ENCODE measurements at places on chromosomes 7 and 10.

GRCh38 chr7:130277763-130278643 lies 11.3 kb downstream of the CPA2 start:
- peak; percentile 78 for DNase-seq

DNA sequence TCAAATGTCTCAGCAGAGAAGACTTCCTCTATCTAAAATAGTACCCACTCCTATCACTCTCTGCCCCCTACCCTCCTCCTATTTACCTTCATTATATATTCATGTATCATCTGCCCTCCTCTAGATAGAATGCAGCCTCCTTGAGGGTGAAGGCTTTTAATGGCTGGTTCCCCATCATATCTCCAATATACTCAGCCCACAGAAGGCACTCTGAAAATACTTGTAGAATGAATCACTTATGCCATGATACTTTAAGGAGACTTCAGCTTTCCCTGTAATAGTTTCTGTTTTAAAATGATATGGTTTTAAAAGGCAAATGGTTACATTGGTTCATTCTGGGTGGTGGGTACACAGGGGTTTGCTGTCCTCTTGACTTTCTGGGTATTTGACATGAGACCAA lies 25.3 kb downstream of the GFRA1 start:
- DNase-seq = peak; percentile 17

- DNase-seq = peak; percentile 92
These were observed 88.6 kb downstream of the SPAG6 start for GRCh38 chr10:22433875-22434274.

DNA sequence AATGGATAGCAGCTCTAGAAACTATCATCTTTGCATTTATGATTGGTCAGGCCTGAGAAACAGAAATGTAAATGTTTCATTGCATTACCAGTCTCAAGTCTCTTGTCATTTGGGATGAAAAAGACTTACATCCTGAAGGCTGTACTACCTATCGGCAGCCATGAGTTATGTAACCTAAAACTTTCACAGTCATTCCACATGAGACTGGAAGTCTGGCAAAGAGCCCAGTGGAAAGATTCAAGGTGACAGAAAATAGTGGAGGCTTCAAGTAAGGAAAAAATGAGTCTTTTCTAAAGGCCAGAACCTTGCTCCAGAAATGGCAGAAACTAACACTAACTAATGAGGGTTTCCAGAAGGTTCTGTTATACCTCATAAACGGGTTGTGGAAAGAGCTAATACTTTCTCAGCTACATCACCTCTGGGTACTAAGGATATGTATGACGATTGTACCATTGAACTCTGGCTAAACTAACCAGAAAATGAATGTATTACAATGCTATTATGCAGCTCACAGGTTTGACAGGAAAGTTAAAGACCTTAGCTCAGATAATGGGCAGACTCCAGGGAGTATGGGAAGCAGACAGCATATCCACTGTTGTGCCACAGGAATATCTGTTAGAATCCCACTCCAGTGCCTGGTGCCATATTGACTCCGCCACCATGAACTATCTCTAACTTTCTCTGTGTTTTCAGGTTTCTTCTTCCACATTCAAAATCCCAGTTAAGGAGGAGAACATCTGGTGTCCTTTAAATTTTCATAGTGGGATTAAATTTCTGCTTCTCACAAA lies 41.7 kb upstream of the DYNC1I1 start:
- DNase-seq = no peak

- DNase-seq = no peak
These were observed 481.0 kb upstream of the SEMA3A start for GRCh38 chr7:84675633-84676034.

DNA sequence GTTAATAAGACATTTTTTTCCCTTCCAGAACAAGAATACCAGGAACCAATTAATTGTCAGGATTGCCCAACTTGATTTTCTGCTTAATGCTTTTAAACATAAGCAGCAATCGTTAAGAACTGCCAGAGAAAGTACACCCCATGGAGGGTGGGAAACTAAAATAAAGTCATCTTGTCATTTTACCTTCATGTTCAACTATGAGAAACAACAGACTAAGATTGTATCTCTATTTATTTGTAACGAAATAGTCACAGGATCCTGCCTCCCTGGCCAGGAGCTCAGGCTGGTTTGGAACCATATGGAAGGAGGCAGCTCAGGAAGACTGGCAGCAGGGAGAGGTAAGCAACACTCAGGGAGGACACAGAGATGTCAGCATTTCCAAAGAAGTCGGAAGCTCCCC lies 129.6 kb downstream of the TNS3 start:
- no peak for DNase-seq

- no peak for DNase-seq
These were observed 51.5 kb upstream of the DPYSL4 start for GRCh38 chr10:132135053-132135872.

- no peak for DNase-seq
These were observed 19.7 kb upstream of the OTUD1 start for GRCh38 chr10:23419201-23419600.

DNA sequence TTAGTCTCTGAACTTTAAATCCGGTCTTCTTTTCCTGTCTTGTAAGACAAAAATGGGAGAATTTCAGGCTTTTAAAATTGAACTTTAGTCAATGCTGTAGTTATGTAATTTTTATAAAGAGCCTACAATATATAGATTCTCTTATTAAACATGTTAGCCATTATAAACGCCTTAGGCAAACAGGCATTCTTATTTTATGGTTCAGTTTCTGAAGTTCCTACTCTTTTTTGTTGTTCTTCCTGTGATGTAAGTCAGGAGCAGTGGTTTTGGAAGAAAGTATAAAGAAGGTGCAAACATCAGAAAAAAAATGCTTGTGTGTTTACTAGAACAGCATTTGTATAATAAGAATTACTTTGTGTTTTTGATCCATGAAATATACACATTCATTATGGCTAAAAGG lies 41.6 kb downstream of the BICC1 start:
- DNase-seq = no peak

GRCh38 chr10:29403208-29403607 lies 114.3 kb downstream of the LYZL1 start:
- no peak for DNase-seq

DNA sequence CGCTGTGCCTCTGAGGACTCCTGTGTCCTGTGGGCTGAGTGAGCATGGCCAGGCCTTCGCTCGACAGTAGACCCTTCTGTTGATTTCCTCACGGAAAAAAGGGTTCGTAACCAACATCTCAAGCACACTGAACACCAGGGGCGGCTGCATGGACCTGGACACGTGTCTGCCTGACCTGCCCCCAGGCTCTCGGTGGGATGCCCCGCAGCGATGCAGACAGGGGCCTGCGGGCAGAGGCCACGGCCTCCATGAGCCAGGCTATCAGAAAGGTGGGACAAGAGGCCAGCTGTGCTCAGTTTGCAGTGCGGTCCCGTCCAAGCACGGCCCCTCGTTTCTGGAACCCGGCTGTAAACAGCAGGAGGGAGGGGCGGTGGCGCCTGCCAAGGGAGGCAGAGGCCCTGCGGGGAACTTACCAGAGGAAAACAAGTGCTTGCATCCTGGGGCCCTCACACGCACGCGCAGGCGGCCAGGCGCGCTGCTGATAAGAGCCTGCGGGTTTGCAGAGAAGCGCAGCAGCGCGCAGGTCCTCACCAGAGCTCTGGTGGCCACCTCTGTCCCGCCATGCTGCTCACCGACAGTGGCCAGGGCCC lies 10.6 kb downstream of the GPR146 start:
- DNase-seq = no peak

- DNase-seq = no peak
These were observed 2.4 kb downstream of the NKX2-3 start for GRCh38 chr10:99534939-99535763.

DNA sequence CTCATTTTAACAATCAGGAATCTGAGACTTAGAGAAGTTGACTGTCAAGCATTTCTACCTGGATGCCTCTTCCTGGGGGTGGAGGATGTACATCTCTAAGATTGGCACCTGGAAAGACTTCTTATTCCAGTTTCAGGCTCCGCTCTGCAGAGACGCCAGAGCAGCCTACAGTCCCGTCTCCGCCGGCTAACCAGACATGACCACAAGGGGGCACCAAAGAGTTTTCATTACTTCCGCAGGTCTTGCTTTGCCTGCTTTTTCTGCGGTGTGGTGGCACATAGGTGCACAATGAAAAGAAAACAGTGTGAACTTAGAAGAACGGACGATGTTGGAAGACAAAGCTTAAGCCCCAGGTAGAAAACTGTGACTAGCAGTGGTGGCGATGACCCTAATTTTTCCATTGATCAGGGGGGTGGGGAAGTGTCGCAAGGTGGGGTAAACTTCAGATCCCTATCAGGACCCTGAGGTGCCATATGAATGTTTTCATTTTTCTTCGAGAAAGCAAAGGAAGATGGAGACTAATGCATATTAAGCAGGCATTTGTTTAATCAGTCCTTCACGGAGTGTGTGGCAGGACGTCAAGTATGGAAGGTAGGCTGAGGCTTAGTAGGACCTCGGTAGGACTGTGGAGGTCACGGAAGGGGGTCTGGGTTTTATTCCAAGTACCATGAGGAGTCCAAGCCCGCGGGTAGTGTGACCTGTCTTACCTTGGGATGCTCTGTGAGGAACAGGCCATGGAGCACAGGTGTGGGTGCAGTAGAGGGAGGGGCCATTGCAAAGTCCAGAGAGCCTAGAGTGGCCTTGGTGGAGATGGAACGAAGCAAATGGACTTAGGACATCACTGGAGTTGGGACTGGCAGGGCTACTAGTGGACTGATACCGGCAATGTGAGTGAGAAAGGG lies 60.1 kb upstream of the SORCS3 start:
- DNase-seq = peak; percentile 72

- DNase-seq = no peak
These were observed 349.6 kb downstream of the TFEC start for GRCh38 chr7:115680921-115681320.

DNA sequence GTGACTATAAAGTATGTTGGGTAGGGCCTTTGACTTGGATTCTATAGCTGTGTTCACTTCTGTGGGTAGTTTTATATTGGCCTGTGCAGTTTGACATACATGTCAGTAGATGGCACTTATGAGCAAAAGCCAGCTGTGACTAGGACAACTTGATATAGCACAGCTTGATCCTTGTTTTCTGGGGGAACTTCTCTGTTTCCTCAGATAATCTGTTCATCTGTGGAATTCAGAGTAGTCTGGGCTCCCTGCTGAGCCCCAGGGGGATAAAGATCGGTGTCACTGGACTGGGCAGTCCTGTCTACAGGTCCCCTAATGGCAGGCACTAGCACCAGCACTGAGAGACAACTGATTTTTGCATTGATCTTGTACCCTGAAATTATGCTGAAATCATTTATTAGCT lies 25.4 kb downstream of the CYP2C9 start:
- no peak for DNase-seq

DNA sequence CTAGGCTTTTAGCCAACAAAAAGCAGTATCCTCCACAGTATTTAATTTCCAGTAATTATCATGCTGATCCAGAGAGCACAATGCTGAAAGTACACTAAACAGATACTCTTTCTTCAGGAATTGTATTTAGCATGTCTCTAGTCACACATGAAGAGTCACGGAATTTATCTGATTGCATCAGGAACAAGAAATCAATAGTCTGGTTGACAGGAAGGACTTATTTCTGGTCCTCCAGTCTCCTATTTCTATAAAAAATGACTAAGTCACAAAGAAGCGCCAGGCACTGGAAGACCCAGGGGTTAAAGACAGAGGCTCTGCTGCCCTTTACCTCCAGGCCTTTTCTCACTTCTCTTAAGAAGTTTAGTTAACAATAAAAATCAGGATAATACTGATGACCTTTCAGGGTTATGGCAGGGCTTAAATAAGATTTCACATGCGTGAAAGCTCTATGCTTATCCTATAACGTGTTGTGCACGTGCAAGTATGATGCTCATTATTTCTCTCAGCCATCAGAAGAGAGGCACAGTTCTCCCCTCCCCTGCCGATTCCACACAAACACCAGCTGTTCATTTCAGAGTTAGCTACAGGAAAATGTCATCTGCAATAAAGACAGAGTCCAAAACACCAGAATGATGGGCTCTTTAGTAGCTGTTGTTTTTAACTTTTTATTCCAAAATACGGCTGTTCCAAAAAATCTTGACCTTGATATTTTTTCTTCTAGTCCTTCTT lies 36.9 kb downstream of the SLC26A4 start:
- no peak for DNase-seq

- DNase-seq = no peak
These were observed 126.1 kb downstream of the ELAPOR2 start for GRCh38 chr7:86933295-86933845.

DNA sequence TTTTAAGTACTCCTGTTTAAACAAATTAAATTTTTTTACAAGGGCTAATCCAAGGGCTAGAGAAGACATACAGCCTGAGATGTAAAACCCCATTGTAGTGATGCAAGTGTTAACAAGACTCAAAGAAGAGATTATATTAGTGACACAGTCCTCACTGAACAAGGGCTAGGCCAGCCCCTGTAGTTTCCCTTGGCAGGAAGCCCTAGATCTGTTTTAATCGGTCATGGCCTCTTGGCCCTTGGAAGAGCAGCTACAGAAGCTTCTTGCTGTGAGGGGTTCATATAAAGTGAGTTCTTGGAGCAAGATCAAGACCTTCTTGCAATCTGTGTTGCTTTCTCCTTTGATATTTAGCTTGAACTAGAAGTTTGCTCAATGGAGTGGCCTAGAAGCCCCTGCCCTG lies 1339.4 kb downstream of the XPNPEP1 start:
- no peak for DNase-seq

GRCh38 chr10:116627386-116627933 lies 6.7 kb downstream of the PNLIPRP2 start:
- no peak for DNase-seq

DNA sequence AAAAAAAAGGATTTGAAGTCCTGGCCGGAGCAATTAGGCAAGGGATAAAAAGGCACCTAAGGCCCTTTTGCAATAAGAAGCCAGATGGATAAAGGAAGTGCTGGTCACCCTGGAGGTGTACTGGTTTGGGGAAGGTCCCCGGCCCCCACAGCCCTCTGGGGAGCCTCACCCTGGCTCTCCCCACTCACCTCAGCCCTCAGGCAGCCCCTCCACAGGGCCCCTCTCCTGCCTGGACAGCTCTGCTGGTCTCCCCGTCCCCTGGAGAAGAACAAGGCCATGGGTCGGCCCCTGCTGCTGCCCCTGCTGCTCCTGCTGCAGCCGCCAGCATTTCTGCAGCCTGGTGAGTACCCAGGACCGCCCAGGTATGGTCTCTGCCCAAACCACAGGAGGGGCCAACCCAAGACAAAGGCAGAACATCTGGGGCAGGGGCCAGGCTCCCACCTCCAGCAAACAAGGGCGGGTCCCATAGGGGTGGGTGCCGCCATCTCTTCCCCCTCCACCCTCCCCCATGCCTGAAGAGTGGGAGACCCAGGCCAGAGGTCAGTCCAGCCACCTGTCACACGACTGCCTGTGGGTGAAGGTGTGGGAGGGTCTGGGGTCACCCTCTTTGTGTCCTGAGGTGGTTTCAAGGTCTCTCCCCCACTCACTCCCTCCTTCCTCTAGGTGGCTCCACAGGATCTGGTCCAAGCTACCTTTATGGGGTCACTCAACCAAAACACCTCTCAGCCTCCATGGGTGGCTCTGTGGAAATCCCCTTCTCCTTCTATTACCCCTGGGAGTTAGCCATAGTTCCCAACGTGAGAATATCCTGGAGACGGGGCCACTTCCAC lies at the start of gene PILRB:
Gene PILRB (plus strand): TSS at position 91 of the 830 bp plus-strand sequence. CDS start 186 bp downstream, at position 277.
- no peak for DNase-seq

DNA sequence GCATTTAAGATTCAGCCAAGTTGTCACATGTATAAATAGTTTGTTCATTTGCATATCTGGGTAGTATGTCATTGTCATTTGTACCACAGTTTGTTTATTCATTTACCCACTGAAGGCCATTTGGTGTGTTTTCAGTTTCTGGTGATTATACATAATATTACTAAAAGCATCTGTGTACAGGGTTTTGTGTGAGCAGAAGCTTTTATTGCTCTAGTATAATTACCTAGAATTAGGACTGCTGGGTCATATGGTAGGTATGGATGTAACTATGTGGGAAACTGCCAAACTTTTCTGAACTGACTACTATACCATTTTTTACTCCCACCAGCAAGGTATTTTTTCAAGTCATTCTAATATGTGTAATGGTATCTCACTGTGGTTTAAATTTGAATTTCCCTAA lies 584.0 kb upstream of the GHITM start:
- peak; percentile 35 for DNase-seq

Data from fibroblast of upper back skin (primary cell).